Glutamatergic neuron (in vitro differentiated cells): ENCODE measurements at places on chromosomes 6 and 20. TPM values are rescaled to one million over a fixed set of nuclear protein-coding genes. Genes with fewer than 3 reads are reported as not detected.

DNA sequence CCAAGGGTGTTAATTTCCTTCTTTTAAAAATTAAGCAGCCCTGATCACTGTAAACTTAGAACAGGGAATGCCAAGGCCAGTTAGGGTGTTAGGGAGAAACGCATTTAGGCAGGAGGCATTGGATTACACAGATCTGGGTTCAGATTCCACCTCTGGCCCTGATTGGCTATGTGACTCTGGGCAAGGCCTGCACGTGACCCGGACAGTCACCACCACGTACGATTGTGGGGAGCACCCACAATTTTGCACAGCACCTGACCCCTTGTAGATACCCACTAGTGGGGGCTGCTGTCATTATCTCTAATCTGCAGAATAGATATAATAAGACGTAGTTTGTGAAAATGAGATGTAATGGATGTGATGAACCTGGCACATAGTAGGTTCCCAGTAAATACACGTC lies 59.5 kb upstream of the ZNFX1 start:
- no peak overlapping the region for H3K27ac ChIP-seq
- H3K36me3 ChIP-seq: no peaks in the 10 kb centered on the region
- DNase-seq: no peak
- no peaks in the 10 kb centered on the region for H3K4me1 ChIP-seq

DNA sequence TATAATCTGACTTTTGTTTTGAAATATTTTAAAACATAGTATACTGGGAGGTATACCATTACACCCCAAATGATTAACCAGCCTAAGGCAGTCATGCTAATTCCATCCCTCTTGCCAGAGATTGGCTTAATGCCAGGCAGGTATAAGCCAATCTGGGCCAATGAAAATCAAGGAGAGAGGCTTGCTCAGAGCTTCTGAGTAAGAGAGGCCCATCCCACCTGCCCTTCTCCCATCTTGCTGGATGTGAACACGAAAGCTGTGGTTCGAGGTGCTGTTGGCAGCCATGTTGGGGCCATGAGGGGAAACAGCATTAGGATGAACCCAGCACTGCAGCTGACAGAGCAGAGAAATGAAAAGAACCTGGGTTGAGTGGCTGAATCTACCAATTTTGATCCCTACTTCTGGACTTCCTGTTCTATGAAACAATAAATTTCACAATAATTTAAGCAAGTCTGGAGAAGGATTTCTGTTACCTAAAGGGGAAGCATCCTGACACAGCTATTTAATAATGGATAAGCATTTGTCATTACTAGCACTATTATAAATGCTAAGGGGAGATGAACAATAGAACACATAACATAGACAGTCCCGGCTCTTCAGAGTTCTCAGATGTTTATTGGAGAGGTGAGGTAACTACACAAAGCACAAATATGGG lies 152.3 kb downstream of the CDC5L start:
- DNase-seq: no peak
- no peaks in the 10 kb centered on the region for H3K4me1 ChIP-seq
- no peak overlapping the region for H3K27ac ChIP-seq
- H3K27me3 ChIP-seq: peaks cover 8% of the 10 kb centered on the region

GRCh38 chr6:4447639-4448330 lies 312.4 kb upstream of the ECI2 start:
- no peak overlapping the region for H3K27ac ChIP-seq
- no peaks in the 10 kb centered on the region for H3K27me3 ChIP-seq
- no peaks in the 10 kb centered on the region for H3K4me1 ChIP-seq
- DNase-seq: no peak

DNA sequence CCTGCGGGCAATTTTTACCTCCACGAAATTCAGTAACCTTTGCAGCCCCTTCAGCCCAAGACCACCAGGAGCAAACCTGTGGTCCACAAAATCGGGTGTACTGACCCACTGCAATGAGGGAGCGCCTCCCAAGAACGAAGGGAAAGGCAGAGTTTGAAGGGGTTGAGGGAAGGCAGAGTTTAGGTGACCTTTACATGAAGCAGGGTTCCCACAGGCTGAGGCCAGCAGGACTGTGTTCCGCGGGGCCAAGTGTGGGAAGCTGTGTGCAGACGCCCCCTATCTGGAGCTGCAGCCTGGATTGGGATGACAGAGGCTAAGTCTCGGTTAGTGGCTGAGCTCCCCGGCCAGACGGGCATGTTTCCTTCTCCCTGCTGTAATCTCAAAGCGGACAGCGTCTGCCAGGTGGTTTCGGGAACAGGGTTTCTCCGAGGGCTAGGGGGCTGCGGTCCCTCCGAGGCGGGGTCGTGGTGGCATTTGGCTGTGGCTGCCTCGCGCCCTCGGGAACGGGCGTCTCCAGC lies 826 bp upstream of the PYGB start:
- peak overlapping the region; percentile 93 for H3K27ac ChIP-seq
- no peaks in the 10 kb centered on the region for H3K36me3 ChIP-seq
- peak overlapping the region; percentile 84 for H3K4me3 ChIP-seq
- DNase-seq: peak; percentile 71
- peaks cover 28% of the 10 kb centered on the region for H3K27me3 ChIP-seq
- peaks cover 55% of the 10 kb centered on the region for H3K4me1 ChIP-seq

GRCh38 chr6:117666881-117667280 lies 8.4 kb upstream of the NUS1 start:
- H3K27me3 ChIP-seq: no peaks in the 10 kb centered on the region
- H3K27ac ChIP-seq: no peak overlapping the region
- H3K4me1 ChIP-seq: no peaks in the 10 kb centered on the region
- H3K4me3 ChIP-seq: no peak overlapping the region

The CD24 gene
- 782 TPM for total RNA-seq

The HS3ST5 gene
- total RNA-seq: 17.4 TPM
